ENCODE measurements at places on chromosomes 7 and 10.
A peak's percentile ranks its signal among the peaks of the same experiment; 100 is the strongest.

GRCh38 chr7:27154369-27154768, 2.0 kb upstream of the HOXA3 start:
- DNase-seq: no peak

DNA sequence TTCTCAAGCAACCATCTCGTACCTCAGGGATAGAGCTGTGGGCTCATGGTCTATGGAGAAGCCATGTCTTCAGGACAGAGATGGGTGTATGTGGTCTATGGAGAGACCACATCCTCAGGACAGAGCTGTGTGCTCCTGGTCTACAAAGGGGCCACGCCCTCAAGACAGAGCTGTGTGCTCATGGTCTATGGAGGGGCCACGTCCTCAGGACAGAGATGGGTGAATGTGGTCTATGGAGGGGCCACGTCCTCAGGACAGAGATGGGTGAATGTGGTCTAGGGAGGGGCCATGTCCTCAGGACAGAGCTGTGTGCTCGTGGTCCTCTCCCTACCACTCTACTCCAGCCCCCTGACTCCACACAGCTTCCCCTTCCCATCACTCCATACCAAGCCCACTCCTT, 117.8 kb downstream of the WDR37 start:
- no peak for DNase-seq

DNA sequence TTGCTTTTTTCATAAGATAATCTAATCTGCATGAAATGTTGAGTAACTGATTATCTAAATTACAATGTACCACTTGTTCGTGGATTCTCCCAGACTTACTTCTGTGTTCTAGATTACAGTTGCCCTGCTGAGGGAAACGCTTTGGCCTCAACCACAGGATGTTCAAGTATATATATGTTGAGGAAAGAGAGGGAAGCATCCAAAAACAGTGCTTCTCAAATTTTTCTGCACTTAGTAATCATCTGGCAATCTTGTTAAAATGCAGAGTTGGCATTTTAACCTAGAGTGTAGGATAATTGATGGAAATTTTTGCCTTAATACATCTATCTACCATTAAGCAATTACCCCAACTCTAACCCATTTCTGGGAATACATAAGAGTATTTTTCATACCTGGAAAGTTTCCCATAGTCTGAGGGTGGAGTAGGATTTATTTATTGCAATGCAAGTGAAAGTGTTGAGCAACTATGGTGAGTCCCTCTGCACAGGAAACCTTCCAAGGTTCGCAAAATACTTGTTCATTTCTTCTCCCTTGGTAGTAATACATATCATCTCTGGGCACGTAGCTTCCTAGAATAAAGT, 59.6 kb upstream of the C1GALT1 start:
- peak; percentile 78 for DNase-seq

GRCh38 chr10:34121781-34122622, 693.1 kb downstream of the PARD3 start:
- peak; percentile 37 for DNase-seq

GRCh38 chr10:83908506-83908905, 230.8 kb upstream of the GHITM start:
- DNase-seq: no peak

GRCh38 chr7:142866361-142867096, 11.7 kb downstream of the EPHB6 start:
- DNase-seq: no peak

DNA sequence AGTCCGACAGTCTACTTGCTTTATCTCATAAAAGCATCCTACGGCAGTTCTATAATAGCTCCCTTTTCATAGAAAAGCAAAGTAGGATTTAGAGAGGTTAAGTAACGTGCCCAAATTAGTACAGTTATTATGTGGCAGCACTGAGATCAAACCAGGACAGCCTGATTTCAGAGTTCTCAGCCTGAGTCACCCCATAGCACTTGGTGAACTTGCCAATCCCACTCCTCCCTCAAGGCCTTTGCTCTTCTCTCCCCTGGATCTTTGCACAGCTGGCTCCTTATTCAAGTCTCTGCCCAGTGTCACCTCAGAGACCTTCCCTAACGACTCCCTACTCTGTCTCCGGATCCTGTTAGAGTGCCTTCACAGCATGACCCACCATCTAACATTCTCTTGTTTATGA, 438.0 kb upstream of the NFE2L3 start:
- peak; percentile 2 for DNase-seq

DNA sequence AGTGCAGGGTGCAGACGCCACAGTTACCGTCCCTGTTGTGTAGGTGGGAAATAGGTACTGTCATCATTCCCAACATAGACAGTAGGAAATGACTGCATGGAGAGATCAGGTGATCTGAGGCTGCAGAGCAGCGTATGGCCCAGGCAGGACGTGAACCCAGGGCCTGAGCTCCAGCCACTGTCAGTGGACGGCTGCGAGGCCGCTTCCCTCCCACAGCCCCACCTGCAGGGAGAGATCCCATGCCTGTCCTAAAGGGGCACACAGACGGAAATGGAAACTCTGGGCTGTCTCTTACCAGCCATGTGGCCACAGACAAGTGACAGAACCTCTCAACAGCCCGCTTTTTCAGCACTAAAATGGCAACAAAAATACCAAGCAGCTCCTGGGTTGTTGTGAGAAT, 44.5 kb upstream of the MNX1 start:
- no peak for DNase-seq

DNA sequence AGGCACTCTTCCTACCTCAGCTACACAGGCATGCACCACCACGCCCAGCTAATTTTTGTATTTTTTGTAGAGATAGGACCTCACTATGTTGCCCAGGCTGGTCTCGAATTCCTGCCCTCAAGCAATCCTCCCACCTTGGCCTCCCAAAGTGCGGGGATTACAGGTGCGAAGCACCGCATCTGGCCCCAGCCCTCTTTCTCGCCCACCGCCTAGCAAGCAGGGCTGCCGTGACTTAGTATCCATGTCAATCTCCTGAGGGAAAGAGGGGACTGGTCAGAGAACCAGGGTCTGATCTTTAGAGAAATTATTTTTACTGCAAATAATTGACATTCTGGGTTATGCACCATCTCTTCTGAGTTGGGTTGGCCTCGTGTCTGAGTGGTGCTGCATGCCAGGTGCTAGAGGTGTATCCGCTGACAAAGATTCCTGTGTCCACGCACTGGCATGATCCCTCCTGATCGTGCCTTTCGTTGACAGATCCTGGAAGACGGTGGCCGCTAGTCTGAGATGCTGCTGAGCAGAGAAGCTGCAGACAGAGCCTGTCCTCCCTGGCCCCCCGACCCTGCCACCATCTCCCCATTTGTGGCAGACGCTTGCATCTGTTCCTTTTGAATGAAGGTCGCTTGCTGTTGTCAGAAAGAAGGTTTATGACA, 22.7 kb downstream of the WIPI2 start:
- DNase-seq: no peak

DNA sequence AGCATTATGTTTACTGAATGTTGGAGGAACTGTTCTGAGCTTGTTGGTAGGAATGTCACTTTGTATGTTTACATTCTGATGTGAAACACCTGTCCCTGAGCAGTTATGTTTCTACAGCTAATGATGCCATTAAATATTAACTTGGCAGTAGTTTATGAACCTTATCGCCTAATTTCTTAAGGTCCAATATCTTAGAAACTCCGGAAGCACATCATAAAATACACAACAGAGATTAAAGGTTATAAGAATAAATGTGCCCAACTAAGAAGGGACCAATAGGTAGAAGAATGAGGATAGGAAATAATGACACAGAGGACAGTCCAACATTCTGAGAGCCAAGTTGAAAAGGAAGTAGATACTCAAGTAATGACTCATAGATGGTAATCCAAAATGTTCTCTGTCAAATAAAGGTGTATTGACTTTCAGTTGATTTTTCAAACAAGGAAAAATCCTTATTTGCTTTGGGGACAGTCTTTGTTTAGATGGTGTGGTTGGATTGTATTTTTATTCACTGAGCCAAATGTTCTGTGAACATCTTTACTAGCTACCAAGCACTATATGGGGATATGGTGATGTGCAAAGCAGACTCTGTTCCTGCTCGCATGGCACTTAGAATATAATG, 31.9 kb downstream of the LCOR start:
- peak; percentile 60 for DNase-seq

GRCh38 chr7:148867596-148868377, 16.3 kb downstream of the EZH2 start:
- no peak for DNase-seq

DNA sequence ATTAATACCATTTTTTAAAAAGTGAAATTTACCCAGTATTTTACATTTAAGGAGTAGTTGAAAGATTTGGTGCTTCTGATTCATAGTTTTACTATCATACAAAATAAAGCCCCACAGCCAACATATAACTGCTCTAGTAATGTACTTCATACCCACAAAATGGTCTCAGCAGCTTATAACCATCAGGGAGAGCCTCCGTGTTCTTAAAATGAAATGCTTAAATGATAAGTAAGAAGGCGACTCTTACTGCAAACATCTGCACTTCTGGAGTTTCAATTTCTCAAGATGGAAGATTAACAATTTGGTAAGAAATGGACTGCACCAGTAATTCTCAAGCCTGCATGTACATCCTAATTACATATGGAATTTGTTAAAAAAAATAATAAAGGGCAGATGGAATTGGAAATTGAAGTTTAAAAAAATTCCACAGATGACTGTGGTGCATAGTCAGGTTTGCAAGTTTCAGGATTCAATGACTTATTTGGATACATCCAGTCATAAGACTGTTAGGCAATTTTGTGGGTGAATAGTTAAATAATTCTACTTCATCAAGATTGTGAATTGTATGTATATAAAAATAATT, 461.0 kb downstream of the KIF20B start:
- DNase-seq: peak; percentile 6

DNA sequence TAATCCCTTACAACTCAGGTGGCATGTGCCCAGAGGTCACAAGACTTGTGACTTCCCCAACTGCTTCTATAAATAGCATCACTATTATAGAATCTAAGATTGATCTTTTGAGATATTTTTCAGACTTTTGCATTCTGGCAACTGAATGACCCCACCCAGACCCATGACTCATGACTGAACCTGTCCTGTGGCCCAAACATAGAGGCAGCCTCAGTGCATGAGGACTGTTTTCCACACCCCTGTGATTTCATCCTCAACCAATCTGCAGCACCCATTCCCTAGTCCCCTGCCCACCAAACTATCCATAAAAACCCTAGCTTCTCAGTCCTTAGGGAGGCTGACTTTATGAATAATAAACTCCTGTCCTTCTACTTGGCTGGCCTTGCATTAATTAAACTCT, 84.5 kb downstream of the MICU1 start:
- peak; percentile 3 for DNase-seq

DNA sequence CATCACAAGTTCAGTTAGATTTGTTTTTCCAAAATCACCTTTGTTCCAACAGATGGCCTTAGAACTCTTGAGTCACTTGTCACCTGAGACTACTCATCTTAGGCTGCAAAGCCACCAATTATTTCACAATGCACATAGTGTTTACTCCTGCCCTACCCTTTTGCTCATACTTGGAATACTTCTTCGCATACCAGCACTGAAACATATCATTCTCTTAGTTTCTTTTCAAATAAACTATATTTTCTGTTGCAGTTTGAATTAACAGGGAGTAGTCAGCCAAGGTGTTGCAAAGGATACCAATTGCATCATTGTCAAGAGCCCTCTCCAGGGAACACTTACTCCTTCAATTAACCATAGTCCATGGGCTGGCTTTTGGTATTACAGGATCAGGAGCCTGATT, 71.0 kb downstream of the CASD1 start:
- peak; percentile 41 for DNase-seq

- peak; percentile 53 for DNase-seq
These were observed 172.0 kb downstream of the ZEB1 start for GRCh38 chr10:31490858-31491504.

GRCh38 chr10:113493882-113494301, 59.0 kb upstream of the HABP2 start:
- peak; percentile 80 for DNase-seq

DNA sequence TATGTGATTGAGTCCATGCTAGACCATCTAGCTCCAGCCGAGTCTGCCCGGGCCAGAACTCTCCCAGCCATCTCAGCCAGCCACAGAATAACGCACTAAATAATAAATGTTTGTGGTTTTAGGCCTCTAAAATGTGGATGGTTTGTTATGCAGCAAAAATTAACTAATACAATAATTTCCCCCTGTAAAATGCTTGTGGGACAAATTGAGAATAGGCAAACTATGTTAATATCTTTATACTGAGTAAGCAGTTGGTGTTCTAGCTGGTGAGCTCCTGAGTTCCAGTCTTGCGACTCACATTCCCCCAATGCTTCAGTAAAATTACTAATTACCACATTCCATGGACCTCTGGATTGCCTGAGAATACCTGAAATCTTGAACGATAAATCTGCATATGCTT, 316.8 kb upstream of the NFE2L3 start:
- DNase-seq: no peak

GRCh38 chr10:130575756-130576285, 439.6 kb downstream of the GLRX3 start:
- DNase-seq: no peak

DNA sequence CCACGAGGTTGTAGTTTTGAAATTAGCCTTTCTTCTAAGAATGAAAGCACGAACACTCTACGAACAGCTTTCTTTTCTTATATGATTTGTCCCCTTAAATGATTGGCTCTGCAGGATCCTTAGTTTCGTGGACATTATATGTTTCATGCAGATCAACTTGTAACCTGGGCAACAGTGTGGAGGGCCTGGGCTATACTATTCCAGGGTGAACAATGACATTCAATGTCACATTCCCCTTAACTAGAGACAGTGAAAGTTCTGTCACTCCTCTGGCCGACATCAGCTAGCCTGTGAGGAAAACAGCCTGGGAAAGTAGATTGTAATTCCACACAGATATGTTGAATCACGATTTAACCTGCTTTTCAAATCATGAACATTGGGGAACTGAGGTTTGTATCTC, 23.4 kb downstream of the TAS2R16 start:
- no peak for DNase-seq

- peak; percentile 65 for DNase-seq
These were observed 268.7 kb downstream of the SEMA3A start for GRCh38 chr7:83925860-83926259.

GRCh38 chr10:29030900-29031299, 258.0 kb upstream of the LYZL1 start:
- no peak for DNase-seq

DNA sequence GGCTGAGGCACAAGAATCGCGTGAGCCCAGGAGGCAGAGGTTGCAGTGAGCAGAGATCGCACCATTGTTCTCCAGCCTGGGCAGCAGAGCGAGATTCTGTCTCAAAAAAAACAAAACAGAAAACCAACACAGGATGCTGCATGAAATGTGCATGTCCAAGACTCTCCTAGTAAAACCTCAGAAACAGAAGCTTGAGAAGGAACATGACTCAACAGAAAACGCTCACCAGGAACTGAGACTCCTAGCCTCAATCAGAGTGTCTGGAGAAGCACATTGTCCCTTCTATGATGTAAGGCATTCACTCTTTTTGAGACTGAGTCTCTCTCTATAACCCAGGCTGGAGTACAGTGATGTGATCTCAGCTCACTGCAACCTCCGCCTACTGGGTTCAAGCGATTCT, 168.3 kb downstream of the MYOF start:
- no peak for DNase-seq

DNA sequence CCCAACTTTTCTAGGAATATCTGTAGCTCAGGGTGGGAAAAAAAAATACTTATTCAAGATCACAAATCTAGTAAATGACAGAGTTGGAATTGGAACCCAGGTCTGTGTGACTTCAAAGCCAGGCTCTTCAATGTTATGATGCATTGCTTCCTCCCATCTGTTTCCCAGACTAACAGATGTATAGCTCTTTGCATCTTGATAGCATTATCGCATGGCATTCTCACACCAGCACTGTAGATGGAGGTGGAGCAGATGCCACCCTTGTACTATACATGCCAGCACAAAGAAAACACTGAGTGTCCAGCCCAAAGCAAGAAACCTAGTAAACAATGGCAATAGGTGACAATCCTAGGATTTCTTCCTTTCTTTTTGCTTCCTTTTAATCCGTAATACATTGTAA, 497.3 kb downstream of the NEBL start:
- DNase-seq: no peak
